ENCODE measurements at places on chromosomes 12 and 14.
A peak's percentile ranks its signal among the peaks of the same experiment; 100 is the strongest.

GRCh38 chr14:59925797-59926196 lies 5.9 kb downstream of the LRRC9 start:
- no peak for DNase-seq

- DNase-seq, result no peak
Observed at GRCh38 chr14:97106609-97107008, 309.4 kb downstream of the VRK1 start.

DNA sequence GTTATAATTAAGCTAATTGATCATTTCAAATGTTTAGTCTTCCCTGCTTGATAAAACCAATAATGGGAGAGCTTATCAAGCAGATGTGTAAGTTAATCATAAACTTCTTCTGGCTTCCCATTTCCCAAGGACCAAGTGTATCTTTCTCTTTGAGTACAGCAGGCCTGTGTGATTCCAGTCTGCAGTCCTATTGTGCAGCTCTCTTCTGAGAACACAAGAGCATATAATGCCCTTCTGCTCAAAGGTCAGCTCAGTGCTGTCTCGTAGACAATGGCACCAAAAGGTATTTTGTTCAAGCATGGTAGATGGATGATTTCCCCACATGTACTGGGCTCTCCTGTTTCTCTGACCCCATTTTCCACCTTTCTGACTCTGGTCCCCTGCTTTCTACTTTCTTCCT lies 101.8 kb upstream of the DYRK2 start:
- no peak for DNase-seq

DNA sequence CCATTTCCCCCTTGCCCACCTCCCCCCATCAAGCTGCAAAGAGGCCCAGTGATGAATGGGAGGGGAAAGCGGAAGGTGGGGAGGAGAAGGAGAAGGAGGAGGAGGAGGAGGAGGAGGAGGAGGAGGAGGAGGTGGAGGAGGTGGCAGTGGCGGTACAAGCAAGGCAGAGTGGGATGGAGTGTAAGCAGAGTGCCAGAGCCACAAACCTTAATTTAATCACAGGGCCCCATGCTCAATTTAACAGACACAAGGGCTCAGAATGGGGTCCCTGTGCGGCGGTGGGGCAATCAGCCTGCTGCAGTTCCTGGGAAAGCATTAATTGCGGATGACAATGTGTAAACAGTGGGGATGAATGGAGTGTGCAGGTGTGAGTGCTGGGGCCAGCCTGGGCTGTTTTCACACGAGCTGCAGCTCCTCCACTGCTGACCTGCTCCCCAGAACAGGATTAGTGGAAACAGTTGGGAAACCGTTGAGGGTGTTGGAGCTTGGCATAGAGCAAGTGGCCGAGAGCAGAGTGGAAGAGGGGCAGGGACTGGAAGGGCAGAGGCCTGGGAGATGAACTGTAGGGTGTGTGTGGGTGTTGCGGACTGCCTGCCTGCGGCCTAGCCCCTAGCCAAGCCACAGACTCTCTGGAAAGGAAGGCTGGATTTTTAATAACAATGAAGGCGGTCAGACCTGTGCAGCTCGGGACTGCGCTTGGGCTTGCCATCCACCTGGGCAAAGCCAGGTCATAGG lies 36.4 kb upstream of the SMOC1 start:
- no peak for DNase-seq

DNA sequence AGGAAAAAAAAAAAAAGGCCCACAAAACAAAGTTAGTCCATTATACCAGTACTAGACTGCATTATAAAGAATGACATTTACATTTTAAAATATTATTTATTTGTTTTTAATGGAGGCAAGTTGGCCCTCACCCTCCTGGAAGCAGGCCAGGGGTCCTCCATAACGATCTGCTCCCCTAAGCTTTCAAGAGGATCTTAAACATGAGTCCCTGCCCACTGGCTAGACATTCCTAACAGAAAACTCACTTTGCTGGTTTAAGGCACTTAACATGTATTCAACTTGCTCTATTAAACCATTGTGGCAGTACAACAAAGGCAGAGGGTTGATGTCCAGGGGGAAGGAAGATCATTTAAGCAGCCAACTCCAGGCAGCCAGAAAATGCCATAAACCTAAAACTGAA lies 111.4 kb downstream of the STXBP6 start:
- DNase-seq, result no peak

DNA sequence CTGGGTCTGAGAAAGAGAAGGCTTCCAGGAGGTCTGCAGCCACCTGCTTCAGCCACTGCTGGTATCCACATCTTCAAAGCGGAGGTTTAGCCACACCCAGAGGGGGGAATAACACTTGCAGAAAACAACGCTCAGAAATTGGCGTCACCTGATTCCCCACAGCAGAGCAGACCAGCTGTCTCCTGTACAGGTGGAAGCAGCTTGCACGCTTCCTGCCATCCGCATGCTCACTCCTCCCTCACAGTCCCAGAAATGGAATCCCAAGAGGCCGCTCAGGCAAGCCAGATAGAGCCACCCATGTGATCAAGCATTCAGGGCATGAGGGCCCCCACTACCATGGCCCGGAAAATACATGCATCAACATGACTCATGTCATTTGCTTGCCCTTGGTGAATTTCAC lies 112.2 kb upstream of the DIO3 start:
- DNase-seq, result no peak

DNA sequence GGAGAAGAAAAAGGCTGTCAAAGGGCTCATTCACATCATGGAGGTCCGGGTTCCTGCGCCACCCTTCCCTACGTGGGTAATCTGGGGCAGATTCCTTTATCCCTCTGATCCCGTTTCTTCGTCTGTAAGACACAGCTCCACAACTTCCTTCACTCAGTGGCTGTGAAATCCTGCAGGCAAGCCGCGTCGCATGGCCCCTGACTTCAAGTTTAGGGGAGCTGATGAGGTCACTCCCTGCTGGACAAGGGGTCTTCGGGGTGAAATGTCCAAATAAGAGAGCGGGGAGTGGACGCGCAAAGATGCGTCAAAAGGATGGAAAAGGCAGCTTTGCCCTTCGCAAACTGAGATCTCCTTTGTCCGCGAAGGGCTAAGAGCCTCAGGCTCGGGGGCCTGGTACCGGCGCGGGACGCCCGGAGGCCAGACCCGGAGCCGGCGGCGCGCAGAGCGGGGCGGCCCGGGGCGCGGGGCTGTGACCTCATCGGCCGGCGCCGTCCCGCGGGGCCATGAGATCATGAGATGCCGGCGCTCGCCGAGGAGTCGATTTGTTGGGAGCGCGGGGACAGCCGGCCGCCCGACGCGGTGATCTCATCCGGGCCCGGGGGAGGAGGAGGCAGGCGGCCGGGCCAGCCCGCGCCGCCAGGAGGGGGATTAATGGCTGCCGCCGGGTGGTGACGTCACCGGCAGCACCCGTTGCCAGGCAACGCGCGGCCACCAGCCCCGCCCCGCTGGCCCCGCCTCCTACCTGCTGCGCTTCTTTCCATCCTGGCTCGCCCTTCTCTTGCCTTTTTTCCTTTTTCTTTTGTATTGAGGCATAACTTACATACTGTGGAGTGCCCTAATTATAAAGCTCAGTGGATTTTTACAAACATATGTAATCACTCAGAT lies 62.1 kb downstream of the HRK start:
- peak; percentile 86 for DNase-seq

- DNase-seq, result no peak
Observed at GRCh38 chr14:106831322-106831720, 1304.9 kb downstream of the TMEM121 start.

GRCh38 chr12:10031771-10032175 lies 1.3 kb downstream of the CLEC9A start:
- DNase-seq, result no peak

DNA sequence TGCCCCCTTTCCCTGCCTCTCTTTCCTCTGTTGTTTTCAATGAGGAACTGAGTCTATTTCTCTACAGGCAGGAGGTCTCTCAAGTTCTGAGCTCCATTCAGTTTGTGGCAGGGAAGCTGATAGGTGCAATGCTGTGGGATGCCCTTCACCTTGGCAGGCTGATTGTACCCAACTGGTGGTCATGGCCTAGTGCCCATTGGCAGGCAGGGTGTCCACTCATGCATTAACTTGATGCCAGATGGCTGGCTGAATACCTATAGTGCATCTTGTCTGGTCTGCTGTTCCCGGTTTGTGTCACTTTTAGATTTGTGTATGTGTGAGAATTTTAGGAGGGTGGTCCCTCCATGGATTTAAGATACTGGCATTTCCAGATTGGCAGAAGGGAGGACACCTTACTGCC lies 20.0 kb upstream of the ITGA5 start:
- DNase-seq, result no peak

GRCh38 chr14:92794547-92794941 lies 439 bp downstream of the GOLGA5 start:
- DNase-seq, result no peak

DNA sequence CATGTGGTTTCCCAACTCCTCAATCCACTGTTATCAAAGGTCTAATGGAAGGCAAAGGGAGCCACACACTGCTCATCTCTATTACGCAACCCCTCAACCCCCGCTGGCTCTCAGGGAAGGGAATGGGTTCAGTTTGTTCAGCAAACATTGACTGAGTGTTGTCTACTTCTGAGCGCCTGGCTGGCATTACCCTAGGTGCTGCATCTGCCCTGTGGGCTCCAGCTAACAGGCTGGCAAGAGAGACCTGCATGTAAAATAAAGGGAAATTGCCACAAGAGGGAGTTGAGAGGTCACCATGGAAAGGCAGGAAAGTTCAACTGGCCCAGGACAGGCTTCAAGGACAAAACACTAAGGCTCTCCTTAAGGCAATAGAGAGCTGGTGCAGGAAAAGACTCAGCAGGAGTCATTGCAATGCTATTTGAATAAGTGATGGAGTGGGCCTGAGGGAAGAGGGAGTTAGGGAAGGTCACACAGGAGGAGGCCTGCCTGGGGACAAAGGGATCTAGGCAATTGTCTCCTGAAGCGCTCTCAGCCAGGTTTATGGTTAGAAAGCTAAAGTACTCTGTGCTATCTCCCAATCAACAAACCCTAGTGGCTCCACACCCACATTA lies 5.5 kb upstream of the ZNF740 start:
- no peak for DNase-seq

GRCh38 chr14:31026450-31027235 lies 464 bp upstream of the STRN3 start:
- DNase-seq, result peak; percentile 82

GRCh38 chr14:23366426-23366921 lies 1.5 kb upstream of the EFS start:
- no peak for DNase-seq

GRCh38 chr12:110906083-110906482 lies 14.3 kb downstream of the MYL2 start:
- no peak for DNase-seq

GRCh38 chr12:46524778-46525177 lies 152.2 kb upstream of the SLC38A2 start:
- DNase-seq, result no peak

GRCh38 chr12:41634091-41634490 lies 446.0 kb downstream of the PDZRN4 start:
- DNase-seq, result no peak

DNA sequence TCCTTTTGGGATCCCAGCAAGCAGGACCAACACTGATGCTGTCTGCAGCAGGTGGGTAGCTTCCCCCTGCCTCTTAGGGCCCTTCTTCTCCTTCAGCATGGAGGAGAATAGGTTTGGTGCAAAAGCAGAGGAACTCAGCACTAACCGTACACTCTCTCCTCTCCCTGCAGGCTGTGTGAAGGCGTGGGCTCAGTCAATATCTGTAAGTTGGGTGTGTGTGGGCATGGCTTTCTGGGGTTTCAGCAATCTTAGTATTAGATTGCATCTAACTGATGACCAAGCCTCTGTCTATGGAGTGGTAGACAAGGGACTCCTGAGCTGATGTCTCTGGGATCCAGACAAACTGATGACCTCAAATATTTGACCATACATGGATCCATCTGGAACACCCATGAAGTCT lies 14.3 kb downstream of the KRT85 start:
- no peak for DNase-seq

GRCh38 chr12:52310622-52311284 lies 10.4 kb downstream of the KRT83 start:
- no peak for DNase-seq

DNA sequence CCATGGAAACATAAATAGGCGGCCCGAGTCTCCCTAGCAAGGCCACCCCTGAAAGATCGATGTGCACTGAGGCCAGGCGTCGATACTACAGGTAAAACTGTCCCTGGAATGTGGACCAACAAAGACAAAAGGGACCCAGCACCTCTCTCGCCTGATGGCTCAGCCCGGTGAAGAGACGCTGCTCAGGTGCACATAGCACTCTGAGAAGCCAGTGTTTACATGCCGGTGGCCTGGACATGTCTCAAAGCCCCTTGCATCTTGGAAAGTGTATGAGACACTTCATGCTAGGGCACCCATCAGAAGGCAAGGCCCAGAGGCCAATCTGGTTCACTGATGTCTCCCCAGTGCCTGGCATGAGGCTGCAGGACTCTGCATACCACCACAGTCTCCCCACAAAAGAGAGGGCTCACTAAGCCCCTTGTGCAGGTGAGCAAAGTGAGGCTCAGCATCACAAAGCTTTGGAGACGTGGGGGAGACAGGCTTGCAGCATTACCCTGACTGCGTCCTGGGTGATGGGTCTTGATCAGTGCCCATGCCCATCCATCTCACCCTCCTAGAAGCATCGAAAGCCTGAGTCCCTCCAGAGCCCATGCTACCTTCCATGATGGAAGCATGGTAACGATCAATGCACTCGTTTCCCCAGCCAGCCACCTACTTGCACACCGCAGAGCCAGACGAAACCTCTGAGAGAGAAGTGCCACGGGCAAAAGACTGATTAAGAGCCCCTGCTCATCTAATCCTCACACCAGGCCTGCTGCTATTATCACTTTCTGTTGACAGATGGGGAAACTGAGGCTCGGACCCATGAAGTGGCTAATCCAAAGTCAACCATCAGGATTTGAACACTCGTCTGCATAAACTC lies 16.1 kb downstream of the BCL11B start:
- no peak for DNase-seq

DNA sequence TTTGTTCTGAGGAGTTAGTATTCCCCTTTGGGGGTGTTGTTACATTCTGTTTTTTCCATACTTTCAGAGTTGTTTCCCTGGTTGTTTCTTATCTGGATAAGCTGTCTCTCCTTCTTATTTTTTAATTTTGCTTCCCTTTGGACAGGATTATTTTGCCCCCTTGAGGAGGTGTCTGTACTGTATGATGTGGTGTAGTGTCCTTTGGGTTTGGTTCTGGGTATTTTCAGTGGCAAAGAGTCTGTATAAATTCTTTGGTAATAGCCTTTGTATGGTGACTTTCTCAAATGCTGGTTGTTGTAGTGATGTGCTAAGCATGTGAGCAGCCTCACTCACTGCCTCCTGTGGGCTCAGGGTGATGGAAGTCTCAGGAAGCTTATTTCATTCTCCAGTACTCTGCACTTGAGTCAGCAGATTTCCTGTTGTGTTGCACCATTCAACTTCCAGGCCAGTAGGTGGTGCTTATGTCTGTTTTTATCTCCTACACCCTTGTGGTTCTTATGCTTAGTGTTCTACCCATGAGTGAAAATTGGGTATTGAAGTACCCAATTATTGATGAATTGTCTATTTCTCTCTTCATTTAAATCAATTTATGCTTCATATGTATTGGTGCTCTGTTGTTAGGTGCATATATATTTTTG lies 103.3 kb upstream of the PMCH start:
- DNase-seq, result no peak

GRCh38 chr12:30614031-30614430 lies 81.6 kb downstream of the IPO8 start:
- no peak for DNase-seq

All from stimulated activated CD4-positive, alpha-beta T cell treated with anti-CD3 and anti-CD28 coated beads, TNF-alpha, amount 100 ng/mL, for 24 hours (primary cell).